T-helper 17 cell (primary cell): ENCODE measurements at places on chromosomes 3 and 15. TPM values are rescaled to one million over a fixed set of nuclear protein-coding genes. Genes with fewer than 3 reads are reported as not detected.
A peak's percentile ranks its signal among the peaks of the same experiment; 100 is the strongest.

SUCNR1 gene
- total RNA-seq: 1.6 TPM

GOLGA6A gene
- total RNA-seq: not detected

FBN1 gene
- total RNA-seq: 0.07 TPM

GRCh38 chr15:60059186-60059585 is 55.1 kb downstream of the FOXB1 start:
- H3K36me3 ChIP-seq: no peaks in the 10 kb centered on the region

DNA sequence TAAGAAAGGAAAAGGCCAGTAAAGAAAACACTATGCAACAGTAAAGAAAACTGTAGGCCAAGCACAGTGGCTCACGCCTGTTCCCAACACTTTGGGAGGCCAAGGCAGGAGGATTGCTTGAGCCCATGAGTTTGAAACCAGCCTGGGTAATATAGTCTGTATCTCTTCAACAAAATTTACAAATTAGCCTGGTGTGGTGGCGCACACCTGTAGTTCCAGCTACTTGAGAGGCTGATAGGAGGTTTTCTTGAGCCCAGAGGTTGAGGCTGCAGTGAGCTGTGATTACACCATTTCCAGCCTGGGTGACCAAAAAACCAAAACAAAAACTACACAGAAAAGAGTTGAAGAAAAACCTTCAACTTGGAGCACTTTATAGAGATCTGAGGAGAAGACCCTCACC is 31.8 kb downstream of the DAG1 start:
- H3K4me1 ChIP-seq: peaks cover 19% of the 10 kb centered on the region
- H3K36me3 ChIP-seq: peaks cover 4% of the 10 kb centered on the region
- no peak overlapping the region for H3K4me3 ChIP-seq
- DNase-seq: no peak
- H3K27me3 ChIP-seq: no peaks in the 10 kb centered on the region

GRCh38 chr3:54122324-54123002 is at the start of gene CACNA2D3:
Gene CACNA2D3 (plus strand): TSS chr3:54122552.
- no peak for DNase-seq
- peak within 1 kb of the TSS; percentile 70 for H3K4me3 ChIP-seq
- H3K36me3 ChIP-seq: no peaks in the 10 kb centered on the region
- H3K27ac ChIP-seq: no peak within 1 kb of the TSS
- no peaks in the 10 kb centered on the region for H3K4me1 ChIP-seq

DNA sequence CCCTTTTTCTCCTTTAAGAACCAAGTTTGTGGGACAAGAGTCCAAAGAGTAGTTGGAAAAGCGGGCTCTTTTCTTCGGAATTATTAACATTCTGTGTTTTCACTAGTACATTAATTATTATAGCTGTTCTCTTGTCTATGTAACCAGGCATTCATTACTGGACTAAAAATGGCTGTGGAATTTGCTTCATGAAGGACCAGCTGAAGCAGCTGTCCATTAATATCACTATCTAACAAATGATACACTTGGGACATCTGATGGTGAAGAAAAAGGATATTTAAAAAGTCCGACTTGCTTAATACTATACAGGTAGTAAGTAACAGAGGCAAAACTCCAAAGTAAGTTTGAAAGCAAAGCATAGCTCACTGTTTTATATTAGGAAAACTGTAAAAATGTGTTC is 728.9 kb upstream of the DPPA4 start:
- H3K27me3 ChIP-seq: no peaks in the 10 kb centered on the region
- DNase-seq: no peak
- no peak overlapping the region for H3K27ac ChIP-seq
- no peak overlapping the region for H3K4me3 ChIP-seq
- peaks cover 2% of the 10 kb centered on the region for H3K4me1 ChIP-seq
- H3K36me3 ChIP-seq: no peaks in the 10 kb centered on the region

DNA sequence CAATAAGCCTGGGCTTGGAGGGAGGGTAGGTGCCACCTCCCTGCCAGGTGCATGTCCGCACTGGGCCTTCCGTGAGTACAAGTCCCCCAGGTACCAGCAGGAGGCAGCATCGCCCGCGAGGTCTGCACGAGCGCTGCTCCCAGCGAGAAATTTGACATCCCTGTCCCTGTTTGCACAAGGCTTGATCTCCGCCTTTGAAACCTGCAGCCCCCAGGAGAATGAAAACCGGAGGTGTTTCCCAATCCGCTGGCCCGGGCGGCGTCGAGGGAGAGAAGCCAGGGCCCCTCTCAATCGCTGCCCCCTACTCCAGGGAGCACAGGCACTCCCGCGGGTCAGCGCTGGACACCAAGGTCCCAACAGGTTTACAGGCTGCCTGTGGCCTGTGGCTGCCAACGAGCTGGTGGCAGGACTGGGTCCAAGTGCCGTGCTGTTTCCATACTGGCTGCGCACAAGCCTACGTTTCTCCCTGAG is 961 bp downstream of the HAPLN3 start:
- peak; percentile 72 for DNase-seq
- H3K27ac ChIP-seq: peak overlapping the region; percentile 59
- H3K36me3 ChIP-seq: no peaks in the 10 kb centered on the region
- peaks cover 28% of the 10 kb centered on the region for H3K4me1 ChIP-seq
